ENCODE measurements at places on chromosomes 1 and 21.

DNA sequence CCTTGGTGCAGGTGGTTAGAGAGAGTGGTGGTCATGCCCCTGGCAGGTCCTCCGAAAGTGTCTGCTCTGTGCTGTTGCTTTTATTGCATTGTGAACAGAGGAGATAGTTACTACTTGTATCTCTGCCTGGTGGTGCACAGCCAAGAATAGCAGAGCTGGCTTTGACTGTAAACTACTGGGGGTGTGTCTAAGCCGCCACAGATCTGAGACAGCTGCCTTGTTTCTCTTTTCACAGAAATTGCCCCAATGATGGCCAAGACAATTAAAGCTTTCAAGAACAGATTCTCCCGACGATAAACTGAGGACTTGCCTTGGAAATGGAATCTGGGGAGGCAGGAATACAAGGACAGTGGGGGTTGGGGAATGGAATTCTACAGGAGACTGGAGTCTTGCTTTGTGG lies 16.0 kb downstream of the ELOA start:
- DNase-seq = no peak

GRCh38 chr1:54934869-54935268 lies 45.6 kb upstream of the TMEM61 start:
- no peak for DNase-seq

DNA sequence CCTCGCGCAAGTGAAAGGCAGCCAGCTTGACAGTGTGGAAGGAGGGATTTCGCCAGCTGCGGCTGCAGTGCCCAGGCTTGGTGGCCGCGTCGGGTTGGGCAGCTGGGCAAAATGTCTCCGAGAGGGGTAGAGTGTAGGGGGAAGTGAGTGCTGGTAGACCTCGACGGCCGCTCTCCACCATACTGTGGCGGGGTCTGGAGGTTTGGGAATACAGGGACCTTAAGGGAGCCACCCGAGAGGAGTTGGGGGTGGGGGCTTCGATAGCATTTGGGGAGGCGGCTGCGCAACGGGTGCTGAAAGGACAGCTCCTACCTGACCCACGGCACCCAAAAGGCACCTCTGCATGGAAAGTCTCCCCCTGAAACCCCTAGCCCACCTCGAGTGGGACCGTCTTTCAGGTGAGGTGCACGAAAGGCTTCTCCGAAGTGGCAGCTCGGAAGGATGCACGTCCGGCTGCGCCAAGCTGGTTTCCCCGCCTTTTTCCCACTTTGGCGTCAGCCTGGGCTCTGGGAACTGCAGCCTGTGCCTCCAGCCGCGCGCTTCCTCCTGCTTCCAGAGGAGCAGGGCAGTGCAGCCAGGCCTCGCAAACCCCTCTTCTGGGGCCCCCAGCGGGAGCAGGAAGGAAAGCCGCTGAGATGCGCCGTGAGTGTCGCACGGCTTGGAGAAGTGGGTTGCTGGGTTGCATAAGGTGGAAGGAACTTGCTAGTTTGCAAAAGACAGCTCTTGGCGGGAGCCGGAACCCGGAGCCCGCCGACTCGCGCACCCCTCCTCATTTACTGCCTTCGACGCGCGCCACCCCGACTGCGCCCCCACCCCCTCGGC lies 531 bp upstream of the HMGN2 start:
- DNase-seq = no peak

DNA sequence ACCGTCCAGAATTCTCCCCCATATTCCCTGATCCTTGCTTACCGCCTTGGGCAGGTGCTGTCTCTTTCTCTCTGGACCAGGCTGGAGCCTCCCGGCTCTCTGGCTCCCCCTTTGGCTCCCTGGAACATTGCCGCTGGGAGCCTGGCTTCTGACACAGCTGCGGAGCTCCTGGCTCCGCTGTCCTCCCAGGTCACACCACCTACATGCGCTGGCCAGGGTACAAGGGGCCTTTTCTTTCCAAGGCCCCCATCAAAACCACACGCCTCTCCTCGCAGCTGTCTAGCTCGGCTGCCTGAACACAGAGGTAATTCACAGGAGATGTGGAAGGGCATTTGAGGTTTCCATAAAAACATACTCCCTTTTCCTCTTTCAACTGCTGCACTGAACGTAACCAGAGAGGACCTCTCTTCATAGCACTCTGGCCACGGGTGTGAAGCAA lies 7.5 kb upstream of the ZNF648 start:
- no peak for DNase-seq

- no peak for DNase-seq
Measured at GRCh38 chr1:87958201-87958600, 629.5 kb downstream of the LMO4 start.

DNA sequence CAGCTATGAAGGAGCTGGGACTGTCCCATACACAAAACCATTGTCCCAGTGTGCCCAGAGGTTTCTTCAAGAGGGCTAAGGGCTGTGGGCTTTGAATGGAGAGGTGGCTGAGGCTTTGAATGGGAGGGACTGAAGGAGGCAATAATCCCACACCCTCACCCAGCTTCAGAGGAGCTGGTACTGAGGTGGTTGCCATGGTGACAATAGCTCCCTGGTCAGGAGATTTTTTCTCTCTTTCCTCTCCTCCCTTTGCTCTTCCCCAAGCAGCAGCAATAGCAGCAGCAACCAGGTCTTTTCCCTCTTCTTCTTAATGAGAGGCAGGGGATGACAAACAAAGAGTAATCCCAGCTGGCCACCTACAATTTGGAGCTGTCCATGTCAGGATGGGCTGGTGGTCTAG lies 1.6 kb downstream of the HPCAL4 start:
- no peak for DNase-seq

DNA sequence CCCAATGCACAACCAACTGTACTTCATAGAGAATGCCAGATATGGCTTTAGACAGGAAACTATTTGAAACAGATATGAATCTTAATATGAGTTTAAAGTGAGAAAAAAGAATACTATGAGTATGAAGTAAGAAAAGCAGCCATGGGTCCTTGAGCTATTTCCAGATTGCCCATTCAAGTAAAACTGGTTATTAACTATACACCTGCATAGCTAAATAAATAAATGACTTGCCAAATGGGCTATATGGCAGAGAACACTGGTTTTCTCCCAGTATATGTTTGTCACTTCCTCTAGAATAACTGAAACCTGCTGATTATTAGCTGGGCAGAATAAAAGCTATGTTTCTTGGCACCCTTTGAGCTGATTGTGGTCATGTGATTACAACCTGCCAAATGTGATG lies 17.0 kb upstream of the CD1C start:
- DNase-seq = no peak

GRCh38 chr1:223543560-223543959 lies 121.9 kb downstream of the CAPN8 start:
- DNase-seq = no peak

GRCh38 chr1:235858766-235859165 lies 7.9 kb downstream of the LYST start:
- DNase-seq = no peak

DNA sequence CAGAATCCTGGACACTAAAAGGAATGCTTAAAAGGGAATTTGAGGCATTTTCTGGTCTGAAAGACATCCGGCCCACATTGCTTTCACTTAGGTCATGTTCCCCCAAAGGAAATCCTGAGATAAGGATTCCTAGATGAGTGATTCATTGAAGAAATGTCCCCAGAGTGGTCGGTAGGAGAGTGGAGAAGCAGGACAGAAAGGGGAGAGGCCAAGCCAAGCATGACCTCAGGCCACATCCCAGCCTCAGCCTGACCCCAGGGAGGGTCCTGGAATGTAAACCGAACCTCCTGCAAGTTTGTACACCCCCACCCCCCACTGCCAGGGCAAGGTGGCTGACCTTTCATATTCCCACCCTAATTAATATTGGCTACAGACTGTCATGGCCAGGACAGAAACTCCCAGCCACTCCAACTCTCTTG lies 16.6 kb downstream of the HIVEP3 start:
- DNase-seq = no peak

DNA sequence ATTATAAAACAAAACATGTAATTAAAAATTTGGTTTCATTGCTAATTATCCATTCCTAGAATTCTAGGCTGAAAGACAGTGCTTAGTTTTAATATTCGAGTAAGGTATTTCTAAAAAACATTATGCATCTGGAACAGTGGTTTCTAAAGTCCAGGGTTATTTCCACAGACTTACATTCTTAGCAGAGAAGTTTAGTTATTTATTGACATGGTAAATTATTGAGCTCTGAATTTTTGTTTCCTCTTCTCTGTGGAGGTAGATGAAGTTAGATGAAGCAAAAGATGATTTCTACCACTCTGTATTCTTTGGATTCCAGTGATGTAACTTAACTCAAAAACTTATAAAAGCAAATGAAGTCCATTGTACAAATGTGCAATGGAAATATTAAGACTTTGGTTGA lies 709.4 kb downstream of the MRPL39 start:
- DNase-seq = no peak

DNA sequence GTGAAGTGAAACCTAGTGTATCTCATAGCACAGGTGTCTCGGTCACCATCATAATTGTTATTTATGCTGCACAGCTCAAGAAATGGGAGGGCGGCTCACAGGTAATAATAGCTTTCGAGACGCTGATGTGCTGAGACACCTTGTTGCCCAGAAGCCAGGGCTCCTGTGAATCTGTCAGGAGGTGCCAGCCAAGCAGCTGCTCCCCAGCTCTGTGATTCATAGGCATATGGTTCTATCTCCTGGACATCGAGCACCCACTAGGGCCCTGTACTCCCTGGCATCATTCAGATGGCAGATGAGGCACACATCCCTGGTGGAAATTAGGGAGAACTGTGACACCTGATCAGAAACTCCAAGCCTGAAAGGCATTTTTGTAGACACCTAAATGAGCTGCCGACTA lies 53.5 kb downstream of the SYT6 start:
- no peak for DNase-seq

GRCh38 chr1:220458936-220459335 lies 69.0 kb upstream of the MARK1 start:
- DNase-seq = no peak

DNA sequence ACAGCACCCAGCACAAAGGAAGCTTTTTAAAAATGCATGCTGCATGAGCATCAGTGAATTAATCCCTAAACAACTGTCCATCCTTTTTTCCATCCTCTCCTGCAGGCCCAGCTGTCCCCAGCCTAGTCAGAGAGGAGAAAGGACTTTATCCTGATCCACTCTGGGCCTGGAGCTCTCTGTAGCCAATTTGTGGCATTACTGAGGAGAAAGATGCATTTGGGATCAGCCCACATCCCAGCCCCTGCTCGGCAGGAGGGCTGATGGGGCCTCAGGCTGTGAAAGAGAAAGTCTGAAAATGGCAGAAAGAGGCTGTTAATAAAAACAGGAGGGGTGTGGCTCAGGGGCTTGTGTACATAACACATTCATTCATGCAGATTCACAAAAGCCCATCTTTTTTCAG lies 37.5 kb upstream of the ATP2B4 start:
- DNase-seq = no peak

GRCh38 chr1:203519053-203519840 lies 25.3 kb downstream of the OPTC start:
- no peak for DNase-seq

- DNase-seq = no peak
Measured at GRCh38 chr1:58650141-58650540, 49.7 kb downstream of the MYSM1 start.

DNA sequence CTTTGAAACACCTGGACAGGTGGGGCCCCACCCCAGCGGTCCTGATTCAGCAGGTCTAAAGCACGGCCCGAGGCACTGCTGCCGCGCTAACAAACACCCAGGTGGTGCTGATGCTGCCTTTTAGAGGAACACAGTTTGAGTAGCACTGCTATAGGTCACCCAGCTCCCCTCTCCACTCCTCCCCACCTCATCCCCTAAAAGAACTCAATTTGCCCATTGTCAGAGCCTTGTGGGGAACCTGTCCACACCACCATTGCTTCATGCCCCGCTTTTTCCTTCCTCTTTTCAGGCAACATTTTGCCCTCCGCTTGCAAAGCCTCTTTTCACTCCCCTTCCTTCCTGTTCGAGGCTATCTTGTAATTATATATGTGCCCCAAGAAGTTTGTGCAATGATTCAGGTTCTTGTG lies 26.2 kb upstream of the PADI4 start:
- no peak for DNase-seq

DNA sequence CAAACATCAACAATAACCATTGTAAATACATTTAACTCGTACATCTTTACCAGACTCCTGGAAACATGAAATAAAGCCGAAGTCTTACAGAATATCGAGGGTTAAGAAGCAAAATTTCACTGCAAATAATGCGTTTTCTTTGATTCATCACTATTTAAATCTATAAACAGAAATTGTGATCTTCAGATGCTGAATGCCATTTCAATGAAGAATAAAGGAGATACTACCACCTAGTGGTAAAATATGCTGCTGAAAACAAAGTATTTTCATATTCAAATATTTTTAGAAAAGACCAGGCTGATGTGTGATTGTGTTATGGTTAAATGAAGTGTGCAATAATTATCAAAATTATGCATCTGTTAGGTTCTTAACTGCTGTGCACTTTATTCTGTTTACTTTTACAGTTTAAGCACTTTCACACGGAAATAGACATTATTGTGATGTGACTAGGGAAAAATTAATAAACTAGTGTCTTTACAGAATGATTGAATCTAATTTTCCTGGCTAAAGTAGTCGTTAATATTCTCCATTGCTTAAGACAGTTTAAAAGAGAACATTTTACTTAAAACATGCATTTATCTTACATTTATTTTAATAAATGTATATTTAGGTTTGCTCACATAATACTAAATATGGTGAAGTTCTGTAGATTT lies 1093.1 kb downstream of the MRPL39 start:
- DNase-seq = no peak

GRCh38 chr1:3790500-3790923 lies 5.8 kb downstream of the LRRC47 start:
- no peak for DNase-seq

- no peak for DNase-seq
Measured at GRCh38 chr21:43827015-43827611, 37.7 kb downstream of the RRP1 start.

GRCh38 chr1:194717941-194718340 lies 1531.5 kb upstream of the B3GALT2 start:
- no peak for DNase-seq

DNA sequence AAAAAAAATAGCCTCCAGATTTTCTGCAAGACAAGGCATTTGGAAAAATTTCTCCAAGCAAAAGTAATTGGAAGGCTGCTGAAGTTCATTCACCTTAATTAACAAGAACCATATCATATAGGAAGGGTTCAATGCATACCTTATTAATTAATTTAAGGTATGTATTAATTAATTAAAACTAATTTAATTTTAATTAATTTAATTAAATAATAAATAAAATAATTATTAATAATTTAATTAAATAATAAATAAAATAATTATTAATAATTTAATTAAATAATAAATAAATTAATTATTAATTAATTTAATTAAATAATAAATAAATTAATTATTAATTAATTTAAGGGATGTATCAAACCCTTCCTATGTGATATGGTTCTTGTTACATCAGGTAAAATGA lies 7.9 kb downstream of the OR2L13 start:
- no peak for DNase-seq

GRCh38 chr1:217875229-217875628 lies 244.1 kb downstream of the SPATA17 start:
- DNase-seq = no peak
